ENCODE measurements at places on chromosomes 7 and 10.

DNA sequence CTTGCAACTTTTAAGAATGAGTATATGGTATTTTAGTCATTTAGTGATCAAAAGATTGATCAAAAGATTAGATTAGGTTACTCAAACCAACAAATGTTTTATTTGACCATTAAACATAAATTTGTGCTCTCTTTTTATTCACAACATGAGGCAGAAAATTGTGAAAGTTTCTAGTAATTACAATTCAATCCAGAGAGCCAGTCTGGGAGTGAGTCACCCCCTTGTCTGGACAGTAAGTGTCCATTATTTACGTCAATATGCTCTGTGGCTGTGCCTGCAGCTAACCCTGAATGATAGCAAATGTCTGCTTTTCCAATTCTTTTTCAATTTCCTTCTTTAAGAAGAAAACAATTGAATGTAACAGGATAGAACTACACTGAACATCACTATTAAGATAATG is 27.9 kb downstream of the GNG11 start:
- no peak for DNase-seq

- no peak for DNase-seq
Measured at GRCh38 chr7:110804501-110804900, 286.4 kb upstream of the LRRN3 start.

GRCh38 chr7:28625432-28625831 is 213.1 kb downstream of the CREB5 start:
- DNase-seq: no peak

DNA sequence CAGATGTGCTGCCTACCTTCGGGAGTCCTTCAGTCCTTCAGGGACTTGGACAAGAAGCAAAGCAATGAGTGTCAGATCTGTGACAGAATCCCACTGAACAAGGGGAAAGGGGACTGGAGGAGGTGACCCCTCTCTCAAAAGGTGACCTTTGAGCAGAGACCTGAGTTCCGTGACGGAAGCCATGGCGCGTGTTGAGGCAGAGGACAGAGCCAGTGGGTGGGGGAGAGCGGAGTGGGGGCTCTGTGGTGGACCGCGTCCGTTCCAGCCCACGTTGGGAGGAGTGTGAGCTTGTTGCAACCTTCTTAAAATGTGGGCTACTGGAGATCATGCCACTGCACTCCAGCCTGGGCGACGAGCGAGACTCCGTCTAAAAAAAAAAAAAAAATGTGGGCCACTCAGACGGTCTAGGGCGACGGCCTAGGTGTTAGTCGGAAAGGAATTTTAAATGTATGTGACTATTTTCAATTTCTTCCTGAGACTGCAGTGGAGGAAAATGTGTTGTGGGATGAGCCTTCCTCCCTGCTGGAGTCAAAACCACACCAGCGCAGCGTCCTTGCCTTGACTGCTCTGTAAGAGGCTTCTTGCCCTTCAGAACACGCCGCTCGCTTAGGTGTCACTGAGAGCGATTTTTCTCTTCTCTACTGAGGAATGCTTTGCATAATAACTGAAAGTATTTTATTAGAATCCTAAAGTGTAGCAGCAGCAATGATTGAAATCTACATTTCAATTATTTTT is 272.7 kb downstream of the CELF2 start:
- no peak for DNase-seq

GRCh38 chr7:51477819-51478218 is 161.2 kb upstream of the COBL start:
- DNase-seq: no peak

- no peak for DNase-seq
Measured at GRCh38 chr10:11810973-11811372, 12.2 kb upstream of the PROSER2 start.

GRCh38 chr10:55019439-55019838 is 218.4 kb upstream of the PCDH15 start:
- DNase-seq: no peak

GRCh38 chr7:109964780-109965179 is 1126.1 kb upstream of the LRRN3 start:
- DNase-seq: no peak

- DNase-seq: no peak
Measured at GRCh38 chr10:131202990-131203389, 108.5 kb downstream of the TCERG1L start.

GRCh38 chr7:64102656-64103400 is 57.6 kb downstream of the ZNF727 start:
- DNase-seq: no peak

GRCh38 chr7:149060156-149060555 is 30.4 kb downstream of the ZNF786 start:
- no peak for DNase-seq

GRCh38 chr7:30459591-30460245 is 18.9 kb downstream of the NOD1 start:
- DNase-seq: no peak

DNA sequence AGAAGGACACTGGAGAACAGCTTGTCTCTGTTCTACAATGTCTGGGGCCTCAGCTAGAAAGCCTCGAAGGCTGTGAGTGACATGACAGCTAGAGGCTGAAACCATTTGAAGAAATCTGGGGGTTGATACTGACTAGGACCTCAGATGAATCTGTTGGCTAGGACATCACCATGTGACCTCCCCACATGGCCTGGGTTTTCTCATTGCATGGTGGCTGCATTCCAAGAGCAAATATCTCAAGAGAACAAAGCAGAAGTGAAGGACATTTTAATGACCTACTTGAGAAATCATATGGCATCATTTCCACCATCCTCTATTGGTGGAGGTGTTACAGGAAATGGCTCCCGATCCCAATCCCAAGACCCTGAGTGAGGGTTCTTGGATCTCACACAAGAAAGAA is 450.6 kb upstream of the AUTS2 start:
- DNase-seq: no peak

- no peak for DNase-seq
Measured at GRCh38 chr7:95046494-95047240, 139.3 kb downstream of the PPP1R9A start.

DNA sequence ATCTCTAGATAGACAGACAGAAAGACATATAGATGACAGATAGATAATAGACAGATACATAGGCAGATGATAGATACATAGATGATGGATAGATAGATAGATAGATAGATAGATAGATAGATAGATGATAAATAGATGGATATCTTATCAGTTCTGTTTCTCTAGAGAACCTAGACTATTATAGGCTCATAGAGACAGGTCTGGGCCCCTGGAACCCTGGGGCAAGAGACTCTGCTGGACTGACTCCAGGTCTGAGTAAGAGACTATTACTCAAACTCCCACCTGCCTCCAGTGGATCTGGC is 58.3 kb downstream of the FRMPD2 start:
- DNase-seq: no peak

GRCh38 chr10:13658871-13659685 is 72.3 kb downstream of the PRPF18 start:
- no peak for DNase-seq

DNA sequence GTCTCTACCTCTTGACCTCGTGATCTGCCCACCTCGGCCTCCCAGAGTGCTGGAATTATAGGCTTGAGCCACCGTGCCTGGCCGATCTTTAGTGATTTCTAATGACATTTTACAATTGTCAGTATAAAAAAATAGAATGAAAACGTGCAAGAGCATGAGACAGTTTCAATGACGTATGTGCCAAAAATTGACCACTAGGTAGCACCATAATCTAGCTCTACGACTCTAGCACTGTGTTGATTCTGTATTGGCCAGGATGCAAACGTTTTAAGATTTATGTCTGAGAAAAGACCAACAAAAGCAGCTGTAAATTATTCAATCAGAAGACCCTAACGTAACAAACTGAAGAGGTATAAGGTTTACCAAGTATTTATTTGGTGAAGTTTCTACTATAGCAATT is 25.4 kb upstream of the EXOC6 start:
- DNase-seq: no peak

DNA sequence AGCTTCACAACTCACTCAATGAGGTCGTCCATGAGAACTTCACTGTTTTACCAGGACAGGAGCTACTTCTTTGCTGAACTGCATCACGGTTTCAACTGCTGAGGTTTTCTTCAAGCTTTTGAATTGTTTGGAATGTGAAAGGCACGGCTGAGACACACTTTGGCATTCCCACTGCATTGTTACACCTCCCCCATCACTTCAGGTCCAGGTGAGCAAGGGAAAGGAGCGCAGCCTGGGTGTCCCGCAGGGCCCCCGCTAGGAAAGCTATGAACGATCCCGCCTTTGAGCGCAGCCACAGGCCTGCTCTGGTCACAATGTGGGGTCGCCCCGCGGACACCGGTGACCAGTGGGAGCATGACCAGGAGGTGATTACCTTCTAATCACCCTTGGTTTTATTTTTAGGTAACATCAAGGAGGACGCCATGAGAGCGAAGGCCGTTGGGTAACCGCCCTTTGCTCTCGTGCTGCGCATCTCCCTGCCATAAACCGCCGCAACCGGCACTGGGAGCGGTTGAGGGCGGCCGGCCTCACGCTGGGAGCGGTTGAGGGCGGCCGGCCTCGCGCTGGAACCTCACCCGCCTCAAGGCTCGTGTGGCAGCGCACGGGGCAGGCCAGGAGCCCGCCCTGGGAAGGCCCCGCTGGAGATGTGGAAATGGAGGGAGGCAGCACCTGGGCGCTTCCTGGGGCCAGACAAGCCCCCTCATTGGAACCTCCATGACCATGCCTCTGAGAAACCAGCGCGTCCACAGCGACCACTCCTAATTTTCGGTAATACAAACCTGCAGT is 50.9 kb upstream of the SGMS1 start:
- DNase-seq: no peak

- DNase-seq: no peak
Measured at GRCh38 chr10:96618653-96619052, 31.8 kb upstream of the TM9SF3 start.

GRCh38 chr10:74096777-74097176 is 53.9 kb downstream of the AP3M1 start:
- DNase-seq: no peak

Measured in activated CD4-positive, alpha-beta T cell treated with anti-CD3 and anti-CD28 coated beads, Interleukin-2, amount 50 U/mL, for 48 hours (primary cell).